GM12892 (cell line): ENCODE measurements at places on chromosomes 7 and 10.

DNA sequence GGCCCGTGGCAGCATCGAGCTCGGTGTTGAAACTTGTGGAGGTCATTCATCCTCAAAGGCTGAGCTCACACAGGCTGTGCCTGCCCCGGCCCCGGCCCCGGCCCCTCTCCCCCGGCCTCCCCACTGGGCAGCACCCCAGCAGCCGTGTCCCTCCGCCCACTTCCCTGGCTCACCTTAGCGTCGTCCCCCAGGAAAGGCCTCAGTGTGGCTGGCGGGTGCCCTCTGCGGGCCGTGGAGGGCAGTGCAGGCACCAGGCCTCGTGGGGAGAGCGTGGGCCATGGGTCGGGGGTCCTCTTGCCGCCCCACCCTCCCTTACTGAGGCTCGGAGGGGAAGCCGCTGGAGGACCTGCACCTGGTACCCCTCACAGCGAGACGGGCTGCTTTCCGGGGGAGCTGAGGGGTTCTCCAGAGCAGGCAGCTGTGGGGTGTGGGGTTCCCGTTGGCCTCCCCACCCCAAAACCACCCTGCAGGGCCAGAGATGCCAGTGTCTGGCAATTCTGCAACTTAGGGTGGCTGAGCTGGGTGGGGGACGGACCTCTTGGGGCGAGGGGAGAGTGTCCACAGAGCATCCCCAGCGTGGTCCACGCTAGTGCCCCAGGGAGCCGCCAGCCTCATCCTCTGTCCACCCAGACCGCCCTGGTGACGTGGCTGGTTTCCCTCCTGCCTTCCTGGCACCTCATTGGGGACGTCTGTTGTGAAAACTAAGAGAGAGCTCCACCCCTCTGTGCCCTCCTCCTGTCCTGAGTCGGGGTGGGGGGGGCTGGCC, 44.2 kb upstream of the DPYSL4 start:
- peak; percentile 77 for DNase-seq

- DNase-seq: no peak
Measured at GRCh38 chr10:80500572-80501380, 36.9 kb upstream of the SH2D4B start.

- DNase-seq: no peak
Measured at GRCh38 chr7:44223362-44224079, 22.7 kb downstream of the YKT6 start.

DNA sequence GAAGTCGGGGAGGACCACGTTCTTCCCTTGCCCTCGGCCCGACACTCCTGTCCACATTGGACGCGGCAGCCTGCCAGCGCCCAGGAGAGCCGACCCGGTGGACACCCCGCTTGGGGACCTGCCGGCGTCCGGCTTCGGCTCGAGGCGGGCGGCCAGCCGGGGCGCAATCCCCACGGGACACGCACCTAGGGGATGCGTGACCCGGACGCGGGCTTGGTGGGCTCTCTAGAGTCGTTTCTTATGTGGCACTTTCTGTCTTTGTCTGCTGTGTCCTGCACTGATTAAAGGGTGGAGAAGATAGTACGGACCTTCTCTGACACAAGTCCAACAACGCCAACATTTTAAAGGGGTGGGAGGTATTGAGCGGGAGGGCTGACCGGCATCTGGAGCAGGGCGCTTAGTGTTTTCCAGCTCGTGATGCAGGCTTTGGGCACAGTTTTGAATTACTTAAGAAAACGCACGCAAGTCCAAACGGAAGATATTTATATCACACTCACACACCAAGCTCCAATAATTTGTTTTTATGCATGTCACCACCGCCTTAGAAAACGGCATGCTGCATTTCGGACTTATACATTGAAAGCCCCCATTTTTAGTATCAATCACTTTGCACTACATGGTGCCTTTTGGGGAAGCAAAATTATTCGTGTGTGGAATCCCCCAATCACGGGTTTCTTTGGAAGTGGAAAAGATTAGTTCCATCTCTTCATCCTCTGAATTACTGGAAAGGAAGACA, 3.9 kb upstream of the SPAG6 start:
- no peak for DNase-seq
